Transverse colon (tissue), 4 donors: ENCODE measurements at places on chromosomes 2 and 18.

- no peak for DNase-seq
Observed at GRCh38 chr2:21774691-21775368, 651.1 kb downstream of the TDRD15 start.

DNA sequence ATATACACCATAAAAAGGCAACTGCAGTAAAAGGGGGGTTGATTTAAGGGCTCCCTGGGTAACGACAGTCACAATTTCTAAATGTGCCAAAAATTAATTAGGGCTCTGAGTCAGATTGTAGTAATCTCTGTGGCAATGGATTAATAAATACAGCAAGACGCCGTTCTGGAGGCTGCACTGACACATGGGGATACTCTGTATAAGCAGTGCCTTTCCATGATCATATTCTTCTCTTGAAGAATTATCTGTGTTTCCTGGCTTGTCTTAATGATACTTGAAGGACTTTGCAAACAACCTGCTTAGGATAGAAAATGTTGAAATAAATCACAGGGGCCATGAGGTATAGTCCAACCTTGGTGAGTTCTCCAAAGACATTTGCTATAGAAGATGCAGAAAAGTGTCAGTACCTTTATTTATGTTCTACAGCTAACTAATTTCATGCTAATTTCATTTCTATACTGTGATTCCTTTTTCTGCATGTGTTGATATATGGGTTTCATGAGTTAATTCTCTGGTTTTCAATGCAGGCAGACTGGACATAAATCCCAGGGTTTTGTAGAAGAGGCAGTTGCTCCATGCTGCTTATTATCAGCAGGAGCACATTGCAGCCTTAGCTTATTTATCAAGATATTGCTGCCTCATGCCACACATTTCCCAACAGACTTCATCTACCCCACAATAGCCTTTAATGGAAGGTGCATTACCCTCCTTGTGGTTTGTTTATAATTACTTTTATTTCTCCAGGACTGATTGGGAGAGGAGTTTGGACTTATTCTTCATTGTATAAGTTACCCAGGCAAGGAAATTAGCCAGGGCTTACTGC, 54.8 kb downstream of the HNMT start:
- no peak for DNase-seq

DNA sequence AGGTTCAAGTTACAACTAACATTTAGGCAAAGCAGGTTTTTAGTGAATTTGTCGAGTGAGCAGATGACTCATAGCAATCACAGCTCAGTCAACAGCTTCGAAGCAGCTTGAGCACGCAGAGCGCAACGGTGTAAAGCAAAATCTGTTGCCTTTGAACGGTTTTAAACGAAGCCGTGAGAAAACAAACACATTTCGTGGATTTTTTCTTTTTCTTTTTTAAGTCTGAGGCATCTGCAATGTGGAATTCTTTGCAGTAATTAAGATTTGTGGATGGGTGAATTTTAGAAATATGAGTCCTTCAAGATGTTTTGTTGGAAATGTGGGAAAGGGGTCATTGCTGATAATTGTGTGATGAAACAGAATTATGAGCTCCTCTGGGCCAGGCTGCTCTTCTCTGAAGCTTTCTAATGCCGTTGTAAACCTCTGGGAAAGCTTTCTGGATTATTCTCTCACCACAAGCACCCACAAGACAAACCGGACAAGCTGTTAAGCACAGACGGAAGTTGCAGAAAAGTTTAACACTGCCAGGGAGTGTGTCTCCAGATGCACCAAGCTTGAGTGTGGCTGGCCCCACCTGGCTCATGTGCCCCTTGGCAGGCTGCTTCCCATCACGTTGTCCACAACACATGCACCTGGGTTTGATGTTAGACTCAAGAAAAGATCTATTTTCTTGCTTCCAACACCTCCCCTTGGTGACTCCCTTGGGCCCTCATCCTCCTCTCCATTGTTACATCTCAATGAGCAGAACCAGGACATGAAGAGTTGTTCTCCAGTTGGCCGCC, 224.7 kb downstream of the ACKR3 start:
- DNase-seq: no peak

DNA sequence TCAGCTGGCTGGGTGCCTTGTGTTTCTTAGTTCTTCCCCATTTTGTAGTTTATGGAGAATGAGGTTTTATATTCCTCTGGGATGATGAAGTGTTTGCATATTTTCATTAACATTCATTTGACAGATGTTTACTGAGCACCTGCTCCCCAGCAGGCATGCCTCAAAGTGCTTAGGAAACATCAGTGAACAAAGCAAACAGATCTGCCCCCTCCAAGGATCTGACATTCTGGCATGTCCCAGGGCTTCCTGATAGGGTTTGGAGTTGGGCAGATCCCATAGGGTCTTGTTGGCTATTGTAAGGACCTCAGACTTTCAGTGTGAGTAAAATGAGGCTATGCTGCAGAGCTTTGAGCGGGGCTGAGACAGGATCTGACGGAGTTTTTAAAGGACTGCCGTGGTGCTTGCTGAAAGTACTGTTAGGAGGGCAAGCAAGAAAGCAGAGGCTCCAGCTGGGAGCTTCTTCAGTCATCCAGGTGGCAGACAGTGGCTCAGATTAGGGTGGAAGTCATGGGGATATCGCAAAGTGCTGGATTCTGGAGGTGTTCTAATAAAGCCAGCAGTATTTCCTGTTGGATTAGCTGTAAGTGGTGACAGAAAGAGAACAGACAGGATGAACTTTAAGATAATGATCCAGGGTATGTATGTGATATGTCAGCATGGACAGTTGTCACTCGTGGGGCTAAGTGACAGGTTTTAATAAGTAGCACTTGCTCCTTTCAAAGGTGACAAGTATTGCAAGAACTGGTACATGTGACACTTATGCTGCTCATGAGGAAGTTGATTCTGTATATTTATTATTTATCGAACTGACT, 11.3 kb upstream of the IAH1 start:
- no peak for DNase-seq

DNA sequence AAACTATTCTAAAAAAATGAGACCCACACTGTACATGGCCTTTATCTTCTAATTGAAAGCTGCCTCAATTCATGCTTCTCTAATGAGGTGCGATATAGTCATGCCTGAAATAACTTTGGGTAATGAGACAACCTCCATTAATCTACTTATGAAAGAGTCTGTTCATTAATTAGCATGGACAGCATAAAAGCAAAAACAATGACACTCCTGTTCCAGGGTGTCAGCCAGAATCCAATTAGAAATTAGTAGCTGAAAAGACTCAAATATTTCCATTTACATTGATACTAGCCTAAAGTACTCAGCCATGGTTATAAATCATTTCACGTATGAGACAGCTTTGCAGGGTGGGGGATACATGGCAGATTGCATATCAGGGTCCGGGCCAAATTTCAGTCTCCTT, 288.7 kb downstream of the AKAIN1 start:
- no peak for DNase-seq
